Activated naive CD8-positive, alpha-beta T cell treated with anti-CD3 and anti-CD28 coated beads, Interleukin-2, amount 50 U/mL, for 24 hours (primary cell): ENCODE measurements at places on chromosomes 6 and 20.

- DNase-seq, result no peak
Measured at GRCh38 chr20:32855387-32855786, 3.3 kb upstream of the EFCAB8 start.

GRCh38 chr6:6610031-6610591 is 21.6 kb downstream of the LY86 start:
- DNase-seq, result peak; percentile 34

DNA sequence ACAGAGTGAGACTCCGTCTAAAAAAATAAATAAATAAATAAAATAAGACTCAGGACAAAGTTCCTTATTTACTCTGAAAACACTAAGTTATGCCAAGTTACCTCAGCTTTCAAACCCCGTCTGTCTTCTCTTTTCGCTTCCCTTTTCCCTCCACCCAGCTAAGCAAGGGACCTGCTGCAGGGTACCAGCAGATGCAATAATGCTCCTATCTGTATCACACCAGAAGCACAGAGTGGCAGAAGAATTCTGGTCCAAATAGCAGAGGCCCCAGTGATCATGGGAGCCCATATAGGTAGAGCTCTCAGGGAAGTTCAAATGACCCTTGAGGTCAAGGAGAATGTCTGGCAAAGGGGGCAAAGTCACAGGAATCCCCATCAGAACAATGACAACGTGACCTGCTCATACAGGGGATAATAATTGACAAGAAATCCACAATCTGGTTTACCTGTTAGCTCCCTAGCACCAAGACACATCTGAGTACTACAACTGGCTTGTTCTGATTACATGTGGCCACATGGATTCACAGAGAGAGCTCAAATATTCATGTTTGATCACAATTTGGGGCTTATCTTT is 8.7 kb downstream of the GCM1 start:
- no peak for DNase-seq

- DNase-seq, result no peak
Measured at GRCh38 chr20:49400904-49401303, 81.6 kb downstream of the KCNB1 start.

DNA sequence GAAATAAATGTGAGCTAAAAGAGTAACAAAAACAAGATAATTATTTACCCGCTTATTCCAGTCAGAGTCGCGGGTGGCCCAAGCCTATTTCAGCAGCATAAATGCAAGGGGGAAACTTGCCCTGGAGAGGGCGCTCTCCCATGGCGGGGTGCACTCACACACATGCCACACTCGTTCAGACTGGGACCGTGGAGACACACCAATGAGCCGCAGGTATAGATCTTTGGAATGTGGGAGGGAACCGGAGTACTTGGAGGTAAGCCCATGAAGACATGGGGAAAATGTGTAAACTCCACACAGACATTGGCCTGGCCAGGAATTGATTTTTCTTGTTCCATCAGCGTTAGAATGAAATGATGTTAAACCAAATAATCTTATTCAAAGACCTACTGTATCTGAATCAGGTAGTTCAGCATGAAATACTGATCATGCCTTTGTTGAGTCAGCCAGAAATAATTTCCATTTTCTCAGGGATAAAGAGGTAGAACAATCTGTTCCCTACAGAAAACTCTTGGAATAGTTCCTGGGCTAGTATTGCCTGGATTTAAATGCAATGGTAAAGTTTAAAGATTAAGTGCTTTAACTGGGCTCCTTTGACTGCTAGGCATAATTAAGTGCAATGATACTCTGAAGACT is 191.5 kb downstream of the MCHR2 start:
- DNase-seq, result no peak

- peak; percentile 25 for DNase-seq
Measured at GRCh38 chr6:4637691-4638433, 138.3 kb upstream of the CDYL start.

GRCh38 chr6:130118236-130118635 is 99.9 kb downstream of the L3MBTL3 start:
- no peak for DNase-seq
